PC-3 (cell line): ENCODE measurements at places on chromosomes 5 and 9. TPM values are rescaled to one million over a fixed set of nuclear protein-coding genes. Genes with fewer than 3 reads are reported as not detected.

GRCh38 chr5:79456400-79456799, 57.5 kb downstream of the HOMER1 start:
- no peak overlapping the region for H3K27ac ChIP-seq
- no peaks in the 10 kb centered on the region for H3K27me3 ChIP-seq
- no peaks in the 10 kb centered on the region for H3K4me1 ChIP-seq
- H3K36me3 ChIP-seq = 0 out of 2 replicates have a peak, but pooled peaks cover 2% of the 10 kb centered on the region
- no peak overlapping the region for H3K4me3 ChIP-seq

C5orf52 gene
- 0.84 TPM in 1 of 2 replicates, not detected in the other for total RNA-seq

DNA sequence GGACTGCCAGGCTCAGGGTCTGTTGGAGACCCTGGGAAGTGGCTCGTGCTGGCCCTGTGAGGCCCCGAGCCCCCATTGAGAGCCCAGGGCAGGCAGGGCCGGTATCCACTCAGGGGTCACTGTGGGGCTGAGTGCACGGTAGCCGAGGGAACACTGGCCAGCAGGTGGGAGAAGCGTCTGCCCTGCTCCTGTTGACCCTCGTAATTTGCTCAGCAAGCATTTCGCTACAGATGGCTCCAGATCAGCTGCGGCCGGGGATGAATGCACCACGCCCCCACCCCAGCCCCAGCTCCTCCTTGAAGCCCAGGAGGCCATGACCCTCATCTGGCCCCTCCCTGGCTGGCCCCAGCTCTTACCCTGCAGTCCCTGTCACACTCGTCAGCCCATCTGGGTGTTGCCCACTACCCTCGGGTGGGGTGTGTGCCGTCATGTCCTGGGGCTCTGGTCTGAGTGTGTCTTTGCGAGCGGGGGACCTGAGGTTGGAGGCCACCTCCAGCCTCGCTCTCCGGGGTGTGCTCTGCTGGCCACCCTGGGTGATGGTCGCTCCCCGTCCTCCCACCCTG, 6.1 kb upstream of the NRARP start:
- H3K27me3 ChIP-seq = no peaks in the 10 kb centered on the region
- no peak overlapping the region for H3K27ac ChIP-seq
- no peak overlapping the region for H3K4me3 ChIP-seq
- no peak for DNase-seq

GPR150 gene
- 0.35 TPM in 1 of 2 replicates, not detected in the other for total RNA-seq

PLAC8L1 gene
- 0.95 TPM in 1 of 2 replicates, not detected in the other for total RNA-seq

- H3K4me3 ChIP-seq = no peak overlapping the region
- peaks cover 30% of the 10 kb centered on the region for H3K27me3 ChIP-seq
- H3K36me3 ChIP-seq = no peaks in the 10 kb centered on the region
- no peaks in the 10 kb centered on the region for H3K4me1 ChIP-seq
- H3K27ac ChIP-seq = no peak overlapping the region
Observed at GRCh38 chr9:116274293-116274692, 120.7 kb downstream of the PAPPA start.

CIZ1 gene
- 46.1 and 67.7 TPM in 2 replicates for total RNA-seq

- H3K36me3 ChIP-seq = no peaks in the 10 kb centered on the region
- no peak overlapping the region for H3K4me3 ChIP-seq
- no peak for DNase-seq
- no peaks in the 10 kb centered on the region for H3K4me1 ChIP-seq
Observed at GRCh38 chr9:93676310-93677047, 100.1 kb downstream of the PHF2 start.

DNA sequence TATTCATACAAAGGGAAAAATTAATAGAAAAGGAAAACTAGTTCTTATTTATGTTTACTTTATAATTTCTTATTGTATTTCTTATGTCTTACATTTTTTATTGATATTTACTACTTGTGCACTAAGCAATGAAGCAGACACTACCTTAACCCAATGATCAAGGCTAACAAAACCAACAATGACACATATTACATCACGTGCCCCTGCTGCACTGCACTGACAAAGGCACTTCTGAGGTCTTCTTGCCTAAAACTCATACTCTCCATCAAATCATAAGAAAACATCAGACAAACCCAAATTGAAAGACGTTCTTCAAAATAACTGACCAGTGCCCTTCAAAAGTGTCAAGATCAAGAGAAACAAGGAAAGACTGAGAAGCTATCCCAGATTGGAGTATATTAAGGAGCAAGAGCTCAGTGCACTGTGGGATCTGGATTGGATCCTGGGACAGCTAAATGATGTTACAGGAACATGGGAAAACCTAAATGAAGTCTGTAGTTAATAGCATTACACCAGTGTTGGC, 230.9 kb downstream of the AUH start:
- H3K4me3 ChIP-seq = peak overlapping the region; percentile 30; the same call in 1 of the 2 replicates
- H3K4me1 ChIP-seq = peaks cover 41% of the 10 kb centered on the region
- H3K27ac ChIP-seq = peak overlapping the region; percentile 99
- no peaks in the 10 kb centered on the region for H3K36me3 ChIP-seq
- no peaks in the 10 kb centered on the region for H3K27me3 ChIP-seq

DNA sequence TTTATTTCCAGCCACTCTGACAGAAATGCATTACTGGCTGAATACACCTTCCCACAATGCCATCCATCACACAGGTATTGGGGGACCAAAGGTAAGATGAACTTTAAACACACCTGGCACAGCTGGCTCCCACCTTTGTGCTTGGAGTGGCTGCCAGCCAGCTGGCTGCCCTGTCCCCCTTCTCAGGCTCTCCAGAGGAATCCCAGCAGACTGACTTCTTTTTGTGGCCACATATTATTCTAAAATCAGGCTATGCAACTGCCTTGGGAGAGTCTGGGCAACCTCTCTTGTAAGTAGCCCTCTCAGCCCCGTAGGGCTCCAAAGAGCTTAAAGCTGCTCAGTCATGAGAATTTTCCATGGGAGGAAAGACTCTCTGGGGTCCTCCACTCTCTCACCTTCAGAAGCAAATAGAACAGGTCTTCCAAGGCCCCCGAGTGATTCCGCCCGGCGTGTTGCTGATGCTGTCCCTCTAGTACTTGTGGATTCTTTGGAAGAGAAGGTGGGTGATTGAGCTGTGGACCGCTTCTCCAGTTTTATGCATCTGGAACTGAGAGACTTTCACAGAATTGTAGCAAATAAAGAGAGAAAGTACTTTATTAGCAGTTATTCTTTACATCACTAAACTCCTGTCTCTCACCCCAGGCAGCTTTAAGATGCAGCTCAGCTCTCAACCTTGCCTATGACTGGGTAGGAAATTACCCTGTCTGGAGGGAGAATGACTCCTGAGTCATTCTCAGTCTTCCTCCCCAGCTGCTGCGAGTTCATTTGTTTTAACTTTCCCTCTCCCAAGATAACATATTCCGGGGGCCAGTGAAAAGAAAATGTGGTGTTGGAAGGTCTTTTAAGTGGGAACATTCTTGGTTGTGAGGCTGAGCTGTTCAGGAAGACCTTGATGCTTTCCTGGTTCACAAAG, 159.4 kb upstream of the PITX1 start:
- H3K27me3 ChIP-seq = no peaks in the 10 kb centered on the region
- H3K4me1 ChIP-seq = peaks cover 14% of the 10 kb centered on the region
- no peak overlapping the region for H3K27ac ChIP-seq
- no peaks in the 10 kb centered on the region for H3K36me3 ChIP-seq
- DNase-seq = peak; percentile 23

- no peak overlapping the region for H3K4me3 ChIP-seq
- no peaks in the 10 kb centered on the region for H3K27me3 ChIP-seq
- H3K27ac ChIP-seq = no peak overlapping the region
- no peaks in the 10 kb centered on the region for H3K4me1 ChIP-seq
Observed at GRCh38 chr5:125882061-125882460, 541.1 kb upstream of the GRAMD2B start.

DNA sequence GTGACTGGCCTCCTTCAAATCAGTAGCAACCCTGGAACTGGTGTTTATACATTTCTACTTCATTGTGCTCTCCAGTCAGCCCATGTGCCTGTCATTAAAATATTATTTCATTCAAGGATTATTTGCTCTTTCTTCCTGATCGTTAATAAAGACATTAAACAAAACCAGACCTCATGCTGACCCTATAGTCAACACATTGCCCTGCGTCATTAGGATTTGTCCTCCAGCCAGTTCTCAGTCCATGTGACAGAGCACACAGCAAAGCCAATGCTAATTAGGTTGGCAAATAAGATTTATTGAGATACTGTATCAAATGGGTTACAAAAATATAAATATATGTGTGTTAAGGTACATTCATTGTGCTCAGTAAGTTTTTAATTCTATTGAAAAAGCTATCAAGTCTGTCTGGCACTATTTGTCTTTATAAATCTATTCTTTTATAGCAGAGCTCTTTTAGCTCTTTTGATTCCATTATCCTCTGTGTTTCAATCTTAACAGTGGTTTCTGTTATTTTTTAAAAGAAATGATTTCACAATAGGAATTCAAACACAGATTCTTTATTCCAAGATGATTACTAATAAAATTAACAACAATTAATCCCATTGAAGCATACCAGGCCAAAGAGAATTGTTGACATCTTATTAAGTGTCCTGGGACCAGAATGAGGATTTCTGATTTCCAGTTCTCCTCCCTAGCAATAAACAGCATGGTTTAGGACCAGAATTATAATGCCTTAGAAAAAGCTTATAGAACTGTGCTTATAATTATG, 209.4 kb upstream of the RGMB start:
- no peak overlapping the region for H3K27ac ChIP-seq
- no peaks in the 10 kb centered on the region for H3K27me3 ChIP-seq
- H3K4me1 ChIP-seq = no peaks in the 10 kb centered on the region
- H3K36me3 ChIP-seq = no peaks in the 10 kb centered on the region
- H3K4me3 ChIP-seq = no peak overlapping the region

- DNase-seq = peak; percentile 28
- H3K27ac ChIP-seq = no peak overlapping the region
- no peak overlapping the region for H3K4me3 ChIP-seq
- H3K27me3 ChIP-seq = no peaks in the 10 kb centered on the region
- peaks cover 3% of the 10 kb centered on the region; the same call in 1 of the 2 replicates for H3K4me1 ChIP-seq
Observed at GRCh38 chr9:99269416-99269815, 47.3 kb downstream of the SEC61B start.

DNA sequence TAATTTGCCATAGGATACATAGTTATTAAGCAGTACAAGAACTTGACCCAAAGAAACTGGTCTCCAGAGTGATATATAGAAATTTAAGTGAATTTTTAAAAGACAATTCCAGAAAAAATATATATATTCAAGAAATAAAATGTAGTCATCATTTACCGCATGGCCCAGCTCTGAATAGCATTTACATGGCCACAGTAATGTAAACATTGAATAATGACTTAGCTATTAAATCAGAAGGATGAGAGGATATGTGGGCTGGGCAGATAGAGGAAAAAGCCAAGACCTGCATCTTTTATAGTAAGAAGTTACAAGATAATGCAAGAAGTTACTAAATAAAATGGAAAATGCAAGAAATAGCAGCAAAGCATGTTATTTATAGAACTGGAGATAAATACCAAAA, 405.2 kb upstream of the WWC1 start:
- no peak overlapping the region for H3K4me3 ChIP-seq
- no peaks in the 10 kb centered on the region for H3K4me1 ChIP-seq
- no peak overlapping the region for H3K27ac ChIP-seq
- peaks cover 92% of the 10 kb centered on the region for H3K27me3 ChIP-seq
- no peaks in the 10 kb centered on the region for H3K36me3 ChIP-seq

OCLN gene
- total RNA-seq = 35.4 and 45.2 TPM in 2 replicates

TPPP gene
- total RNA-seq = 1.7 and 1.9 TPM in 2 replicates
